ENCODE measurements at places on chromosomes 7 and 10. TPM values are rescaled to one million over a fixed set of nuclear protein-coding genes. Genes with fewer than 3 reads are reported as not detected.

- no peak for DNase-seq
These were observed 65.4 kb upstream of the TNS3 start for GRCh38 chr7:47647181-47647917.

- peak; percentile 85 for DNase-seq
These were observed 268.9 kb downstream of the CSTF2T start for GRCh38 chr10:51430506-51430905.

- DNase-seq, result no peak
These were observed 72.9 kb downstream of the SP8 start for GRCh38 chr7:20713792-20714191.

The SFTPA1 gene
- total RNA-seq, result not detected

GRCh38 chr10:14742815-14743214 lies 31.9 kb downstream of the FAM107B start:
- no peak for DNase-seq

DNA sequence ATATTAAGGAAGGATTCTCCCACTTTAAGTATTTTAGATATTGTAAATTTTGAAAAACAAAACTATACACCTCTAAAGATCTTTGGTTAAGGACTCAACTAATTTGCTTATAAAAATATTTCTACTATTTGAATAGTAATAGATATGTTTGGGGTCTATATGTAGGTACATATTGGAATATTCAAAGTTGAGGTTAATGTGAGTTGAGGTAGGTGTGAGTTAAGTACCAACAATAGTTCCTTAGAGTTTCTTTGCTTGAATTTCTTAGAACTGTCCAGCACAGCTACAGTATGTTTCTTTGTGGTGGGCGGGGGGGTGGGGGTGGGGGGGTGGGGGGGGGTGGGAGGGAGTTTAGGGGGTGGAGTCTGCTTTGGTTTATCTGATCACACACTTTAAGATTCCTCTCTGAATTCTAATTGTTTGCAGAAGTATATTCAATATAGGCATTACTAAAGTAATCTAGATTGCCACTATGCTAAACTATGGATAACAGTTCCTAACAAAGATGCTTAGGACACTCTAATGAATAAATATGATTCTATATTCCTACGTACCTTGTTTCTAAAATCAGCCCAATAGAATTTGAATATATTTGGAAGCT lies 2.1 kb downstream of the GRM3 start:
- DNase-seq, result no peak

GRCh38 chr7:99278180-99278579 lies 5.5 kb downstream of the MYH16 start:
- DNase-seq, result no peak

DNA sequence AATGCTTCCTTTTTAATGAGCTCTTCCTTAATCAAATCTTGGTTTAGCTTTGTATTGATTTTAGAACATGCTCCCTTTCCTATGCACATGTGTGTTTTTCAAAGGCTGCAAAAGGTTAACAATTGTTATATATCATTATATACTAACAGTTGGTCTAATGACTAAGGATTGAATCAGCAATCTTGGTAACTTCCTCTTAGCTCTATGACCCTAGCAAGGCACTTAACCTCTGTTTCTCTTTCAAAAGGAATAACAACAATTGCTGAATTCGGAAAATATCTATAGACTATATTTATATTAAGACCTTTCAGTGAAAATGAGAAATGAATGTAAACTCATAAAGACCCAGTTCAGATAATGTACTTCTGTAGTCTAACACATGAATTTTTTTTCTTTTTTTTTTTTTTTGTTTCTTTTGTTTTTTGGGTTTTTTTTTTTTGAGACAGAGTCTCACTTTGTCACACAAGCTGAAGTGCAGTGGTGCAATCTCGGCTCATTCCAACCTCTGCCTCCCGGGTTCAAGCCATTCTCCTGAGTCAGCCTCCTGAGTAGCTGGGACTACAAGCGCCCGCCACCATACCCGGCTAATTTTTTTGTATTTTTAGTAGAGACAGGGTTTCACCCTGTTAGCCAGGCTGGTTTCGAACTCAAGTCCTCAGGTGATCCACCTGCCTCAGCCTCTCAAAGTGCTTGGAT lies 48.8 kb downstream of the HOXA1 start:
- peak; percentile 78 for DNase-seq

DNA sequence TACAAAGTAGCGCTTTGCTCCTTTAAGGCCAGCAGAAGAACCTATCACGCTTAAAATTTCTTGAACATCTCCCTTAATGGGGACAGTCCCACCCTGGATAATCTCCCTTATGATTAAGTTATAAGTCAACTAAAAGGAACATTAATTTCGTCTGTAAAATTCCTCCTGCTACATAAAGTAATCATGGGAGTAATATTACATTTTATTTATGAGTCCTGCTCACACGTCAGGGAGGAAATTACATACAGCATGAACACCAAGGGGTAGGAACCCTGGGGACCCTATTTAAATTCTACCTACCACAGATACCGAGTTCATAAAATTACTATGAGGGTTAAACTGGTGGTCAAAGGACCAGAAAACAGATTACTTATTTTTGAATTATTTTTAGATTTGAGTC lies 926.6 kb upstream of the MBL2 start:
- DNase-seq, result no peak

The DYNC1I1 gene
- 3.9 TPM for total RNA-seq
